SW 1271 (cell line): ENCODE measurements at places on chromosomes 4 and X.

GRCh38 chr4:85430697-85431096 lies 44.3 kb upstream of the ARHGAP24 start:
- no peak for DNase-seq

- no peak for DNase-seq
Measured at GRCh38 chr4:110611968-110612447, 10.9 kb downstream of the PITX2 start.

GRCh38 chrX:115652221-115652620 lies 91.2 kb downstream of the PLS3 start:
- DNase-seq, result no peak

GRCh38 chr4:26455571-26455970 lies 34.7 kb downstream of the CCKAR start:
- DNase-seq, result no peak

DNA sequence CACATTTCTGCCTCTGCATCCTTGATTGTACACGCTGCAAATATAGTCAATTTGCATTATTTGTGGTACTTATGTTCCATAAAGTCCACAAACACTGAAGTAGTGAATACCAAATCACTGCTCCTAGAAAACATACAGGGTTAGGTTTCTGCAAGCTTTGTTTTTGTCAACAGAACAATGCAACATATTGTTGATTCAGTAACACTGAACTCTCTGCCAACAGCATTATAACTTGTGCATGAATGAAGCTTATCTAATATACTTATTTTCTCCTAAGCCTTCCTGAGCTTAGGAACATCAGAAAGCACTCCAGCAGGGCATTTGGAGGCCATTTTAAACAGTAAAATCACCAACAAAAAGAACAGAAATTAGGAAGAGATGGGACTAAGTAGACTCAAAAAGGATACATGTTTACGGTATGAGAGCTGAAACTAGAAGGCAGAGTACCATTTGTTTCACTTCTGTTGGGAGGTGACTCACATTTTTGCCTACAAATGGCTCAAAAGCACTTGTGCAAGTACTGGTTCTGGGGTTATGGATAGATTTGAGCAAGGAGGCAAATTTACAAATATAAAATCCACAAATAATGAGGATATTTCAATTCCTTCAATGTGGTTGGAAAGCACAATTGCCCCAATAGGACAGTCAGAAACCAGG lies 14.1 kb downstream of the COX18 start:
- DNase-seq, result no peak

- no peak for DNase-seq
Measured at GRCh38 chrX:153981771-153982533, 9.4 kb downstream of the TMEM187 start.

DNA sequence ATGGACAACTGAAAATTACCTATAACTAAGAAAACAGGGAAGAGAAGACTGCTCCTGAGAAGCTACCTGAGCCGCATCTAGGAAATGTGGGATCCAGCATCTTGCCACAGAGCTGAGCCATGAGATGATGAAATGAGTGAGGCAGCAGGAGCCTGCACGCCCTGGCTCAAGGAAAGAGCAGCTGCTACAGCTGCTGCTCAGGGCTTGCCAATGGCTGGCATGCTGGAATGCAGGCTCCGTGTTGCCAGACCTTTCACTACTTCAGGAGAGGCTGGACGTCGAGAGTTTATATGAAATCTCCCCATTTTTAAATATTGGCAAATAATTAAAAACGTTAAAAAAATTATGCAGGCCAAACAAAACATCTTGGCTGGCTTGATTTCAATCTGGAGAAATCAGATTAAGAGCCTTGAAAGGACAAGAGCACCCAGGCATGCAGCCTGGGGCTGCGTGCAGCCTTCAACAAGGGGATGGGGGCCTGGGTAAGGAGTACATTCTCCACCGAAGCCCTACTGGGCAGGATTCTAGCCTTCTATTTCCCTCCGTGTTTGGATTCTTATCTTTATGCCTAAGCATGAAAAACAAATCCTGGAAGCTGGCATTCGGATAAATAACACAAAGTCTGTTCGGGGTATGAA lies 227.6 kb downstream of the NR3C2 start:
- no peak for DNase-seq

DNA sequence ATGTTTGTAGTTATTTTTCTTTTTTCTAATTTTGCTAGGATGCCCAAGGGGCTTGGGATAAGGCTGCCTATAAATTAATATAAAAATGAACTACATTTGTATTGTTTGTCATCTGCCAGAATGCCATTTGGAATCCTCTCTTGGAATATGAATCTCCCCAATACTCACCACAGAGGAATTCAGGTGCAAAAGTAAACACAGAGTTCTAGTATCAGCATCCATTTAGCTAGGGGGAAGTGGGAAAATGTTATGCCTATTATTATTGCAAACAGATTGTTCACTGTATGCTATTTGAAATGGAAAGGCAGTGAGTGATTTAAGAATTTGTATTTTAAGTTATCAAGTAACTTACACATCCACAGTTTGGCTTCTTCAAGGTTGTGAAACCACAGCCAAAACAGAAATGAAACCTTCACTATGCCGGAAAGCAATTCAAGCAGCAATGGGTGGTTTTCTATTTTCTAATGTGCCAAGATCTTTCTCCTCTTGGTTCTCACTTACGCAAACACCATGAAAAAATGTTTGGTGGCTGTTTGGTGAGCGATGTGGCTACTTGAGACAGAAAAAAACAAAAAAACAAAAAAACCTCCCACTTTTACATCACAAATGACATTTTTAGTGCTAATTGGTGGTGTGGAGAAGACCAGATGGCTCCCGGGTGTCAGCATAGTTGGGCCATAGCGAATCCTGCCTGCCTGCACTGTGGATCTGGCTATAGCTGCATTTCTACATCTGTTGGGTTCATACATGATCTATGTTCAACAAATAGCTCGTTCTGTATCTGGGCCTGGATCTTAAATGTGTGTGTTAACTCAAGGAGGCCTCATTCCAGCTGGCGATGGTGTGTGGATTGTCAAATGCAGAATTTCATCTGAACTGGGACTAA lies 200.8 kb upstream of the GIMD1 start:
- DNase-seq, result no peak

DNA sequence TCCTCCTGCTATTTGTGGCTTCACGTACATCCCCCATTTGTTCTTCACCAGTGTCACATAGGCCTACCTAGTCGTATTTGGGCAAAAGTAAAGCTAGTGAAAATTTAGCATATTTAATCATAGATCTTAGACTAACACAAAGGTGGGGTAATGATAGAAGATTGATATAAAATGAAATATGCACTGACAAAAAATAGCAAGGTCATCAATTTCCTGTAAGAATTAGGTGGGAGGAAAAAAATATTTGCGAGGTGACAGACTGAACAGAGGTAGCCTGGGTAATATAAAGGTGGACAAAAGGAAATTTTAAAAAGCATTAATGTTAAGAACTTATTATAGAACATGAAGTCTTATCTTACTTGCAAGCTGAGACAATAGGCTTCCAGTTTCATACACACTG lies 239.9 kb downstream of the PCDH10 start:
- no peak for DNase-seq
